ENCODE measurements at places on chromosomes 6 and 20. TPM values are rescaled to one million over a fixed set of nuclear protein-coding genes. Genes with fewer than 3 reads are reported as not detected.

The C6orf132 gene
- total RNA-seq: 10.3 TPM

The NRSN1 gene
- not detected for total RNA-seq

The OCSTAMP gene
- total RNA-seq: not detected

The FBXL4 gene
- total RNA-seq: 15.5 TPM

The HCRTR2 gene
- not detected for total RNA-seq

The NXT1 gene
- total RNA-seq: 22.0 TPM
